KG1 (cell line): ENCODE measurements at places on chromosomes 7 and 10.
A peak's percentile ranks its signal among the peaks of the same experiment; 100 is the strongest.

DNA sequence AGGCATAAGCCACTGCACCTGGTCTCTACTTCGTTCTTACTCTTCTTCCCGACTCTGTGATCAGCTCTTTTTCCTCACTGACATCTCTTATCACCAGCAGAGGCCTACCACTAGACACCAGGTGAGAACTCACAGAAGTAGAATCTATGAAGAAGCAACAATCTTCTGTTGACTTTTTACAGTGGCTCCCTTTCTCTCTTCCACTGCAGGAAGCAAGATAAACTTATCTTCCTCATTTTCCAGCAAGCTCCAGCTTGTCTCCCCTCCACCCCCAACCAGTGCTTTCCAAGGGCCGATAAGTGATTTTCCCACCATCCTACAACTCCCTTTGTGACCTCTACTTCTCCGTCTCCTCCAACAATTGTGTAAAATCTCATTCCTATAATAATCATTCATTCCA, 45.5 kb downstream of the TLX1 start:
- DNase-seq = no peak

DNA sequence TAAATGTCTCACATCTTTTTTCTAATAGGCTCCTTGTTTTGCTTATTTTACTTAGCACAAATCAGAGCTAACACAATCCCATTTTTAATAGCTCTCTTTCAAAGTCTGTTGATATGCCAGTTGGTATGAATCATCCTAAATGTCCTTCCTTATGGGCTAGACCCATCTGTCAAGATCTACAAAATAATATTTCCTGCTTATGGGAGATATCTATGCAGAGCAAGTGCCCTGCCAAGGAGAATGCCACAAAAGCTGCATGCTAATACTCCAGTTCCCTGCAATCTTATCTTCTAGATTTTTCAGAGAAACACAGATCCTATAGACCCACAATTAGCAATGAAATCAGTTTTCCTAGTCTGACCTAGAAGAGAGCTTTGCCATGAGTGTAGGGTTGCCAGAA, 230.8 kb upstream of the NPVF start:
- no peak for DNase-seq

DNA sequence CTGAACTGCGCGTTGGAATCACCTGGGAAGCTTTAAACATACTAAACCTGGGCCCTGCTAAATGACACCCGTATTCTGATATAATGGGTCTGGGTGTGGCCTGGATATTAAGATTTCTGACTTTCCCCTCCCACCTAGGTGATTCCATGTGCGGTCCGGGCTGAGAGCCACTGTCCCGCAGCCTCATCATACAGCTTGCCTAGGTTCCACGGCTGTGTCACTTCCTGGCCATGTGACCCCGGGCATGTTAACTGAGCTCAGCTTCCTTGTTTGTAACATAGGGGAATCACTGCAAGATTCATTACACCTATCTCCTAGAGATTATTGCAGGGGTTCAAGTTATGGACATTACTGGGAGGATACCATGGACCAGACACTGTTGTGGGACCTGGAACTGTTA, 472.7 kb upstream of the GALNT17 start:
- no peak for DNase-seq

DNA sequence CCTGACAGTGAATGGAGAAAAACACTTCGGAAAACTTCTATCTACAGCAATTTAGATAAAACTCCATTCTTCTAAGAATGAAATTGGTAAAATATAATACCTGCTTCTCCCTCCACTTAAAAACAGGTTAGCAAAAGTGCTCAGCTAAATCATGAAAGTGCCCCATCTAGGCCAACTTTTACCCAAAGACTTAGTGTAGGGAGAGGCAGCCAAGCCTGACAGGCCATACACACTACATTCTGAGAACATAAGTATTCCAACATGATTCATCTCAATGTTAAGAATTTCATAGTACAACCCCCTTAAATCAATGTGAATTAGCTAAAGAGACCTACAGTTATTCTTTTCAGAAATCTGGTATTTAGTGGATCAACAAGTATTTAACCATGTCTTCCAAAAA, 7.2 kb downstream of the FAM3C start:
- no peak for DNase-seq

- DNase-seq = no peak
Measured at GRCh38 chr10:1475771-1476454, 261.4 kb downstream of the ADARB2 start.

DNA sequence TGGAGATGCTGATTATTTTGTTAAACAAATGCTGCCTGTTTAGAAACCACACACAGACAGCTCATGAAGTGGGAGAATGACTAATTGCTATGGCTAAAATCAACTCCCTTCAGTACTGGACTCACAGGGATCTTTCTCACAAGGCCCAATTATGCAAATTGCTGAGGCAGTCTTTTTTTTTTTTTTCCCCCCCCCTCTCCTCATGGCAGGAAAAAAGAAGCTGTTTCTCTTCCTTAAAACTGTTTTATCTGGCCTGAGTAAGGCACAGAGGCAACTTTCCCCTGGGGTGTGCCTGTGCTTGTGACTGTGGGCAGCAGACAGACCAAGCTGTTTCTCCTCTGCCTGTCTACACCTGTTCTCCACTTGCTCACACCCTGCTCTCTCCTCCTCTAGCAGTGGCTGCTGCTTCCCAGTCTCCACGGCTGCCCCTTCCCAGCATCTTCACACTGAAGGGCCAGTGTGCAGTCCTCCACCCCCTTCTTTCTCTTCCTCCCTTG, 65.4 kb upstream of the STEAP1B start:
- DNase-seq = no peak

DNA sequence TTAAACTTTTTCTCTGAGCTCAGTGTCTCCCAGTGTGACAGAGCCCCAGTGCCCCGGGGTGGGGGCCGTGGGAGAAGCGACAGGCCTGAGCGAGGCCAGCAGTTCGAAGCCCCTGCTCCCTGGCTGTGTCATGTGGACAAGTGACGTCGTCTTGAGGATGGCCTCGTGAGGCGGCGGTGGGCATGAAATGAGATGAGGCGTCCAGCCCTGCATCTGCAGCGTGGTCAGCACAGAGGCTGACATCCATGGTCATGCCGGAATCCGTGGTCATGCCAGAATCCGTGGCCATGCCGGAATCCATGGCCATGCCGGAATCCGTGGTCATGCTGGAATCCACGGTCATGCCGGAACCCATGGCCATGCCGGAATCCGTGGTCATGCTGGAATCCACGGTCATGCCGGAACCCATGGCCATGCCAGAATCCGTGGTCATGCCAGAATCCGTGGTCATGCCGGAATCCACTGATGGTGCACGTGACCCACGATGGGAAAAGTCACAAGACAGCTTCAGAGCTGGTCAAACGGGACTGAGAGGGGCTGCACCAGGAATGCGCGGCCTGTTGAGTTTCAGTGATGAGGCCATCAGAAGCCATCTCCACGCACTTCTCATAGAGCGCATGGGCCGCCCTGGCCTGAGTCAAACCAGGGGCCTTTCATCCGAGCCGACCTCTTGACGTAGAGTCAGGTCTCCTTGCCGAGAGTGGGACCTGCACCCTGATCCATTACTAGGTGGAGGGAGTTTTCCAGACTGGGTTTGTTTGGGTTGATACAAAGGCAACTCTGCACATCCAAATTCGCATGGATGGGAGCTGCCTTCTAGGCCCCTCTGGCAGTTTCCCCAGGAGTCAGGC, 342.5 kb downstream of the PTPRN2 start:
- DNase-seq = no peak

DNA sequence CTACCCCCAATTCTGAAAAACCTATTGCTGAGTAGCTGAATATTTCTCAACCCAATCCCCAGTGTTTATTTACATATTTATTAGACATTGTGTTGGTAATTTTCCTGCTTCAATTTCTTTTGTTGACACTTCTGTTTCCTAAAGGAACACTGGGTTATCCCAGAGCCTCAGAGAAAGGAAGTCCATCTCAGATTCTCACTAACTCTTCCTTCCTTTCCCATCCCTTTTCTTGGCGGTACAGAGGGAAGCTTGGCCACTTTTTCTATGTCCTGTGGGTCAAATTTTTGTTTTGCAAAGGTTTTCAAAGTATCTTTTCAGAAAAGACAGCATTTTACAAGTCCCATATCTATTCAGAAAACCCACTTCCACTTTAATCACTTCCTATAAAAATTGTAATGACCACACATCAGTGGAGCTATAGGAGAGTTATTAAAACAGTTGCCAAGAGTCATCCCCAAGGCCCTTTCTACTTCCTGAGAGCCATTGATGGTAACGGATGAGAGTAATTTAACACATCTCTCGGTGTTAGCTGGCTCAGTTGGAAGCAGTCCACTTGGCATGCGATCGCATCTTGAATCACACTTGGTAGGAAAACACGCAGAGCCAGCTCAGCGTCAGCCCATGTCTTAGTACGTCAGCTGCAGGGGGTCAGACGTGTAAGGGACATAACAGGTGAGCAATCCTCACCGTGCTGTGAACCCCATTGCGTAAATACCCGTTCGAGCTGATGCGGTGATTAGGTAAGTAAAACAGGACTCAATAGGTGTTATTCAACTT, 231.1 kb upstream of the ADARB2 start:
- DNase-seq = no peak

DNA sequence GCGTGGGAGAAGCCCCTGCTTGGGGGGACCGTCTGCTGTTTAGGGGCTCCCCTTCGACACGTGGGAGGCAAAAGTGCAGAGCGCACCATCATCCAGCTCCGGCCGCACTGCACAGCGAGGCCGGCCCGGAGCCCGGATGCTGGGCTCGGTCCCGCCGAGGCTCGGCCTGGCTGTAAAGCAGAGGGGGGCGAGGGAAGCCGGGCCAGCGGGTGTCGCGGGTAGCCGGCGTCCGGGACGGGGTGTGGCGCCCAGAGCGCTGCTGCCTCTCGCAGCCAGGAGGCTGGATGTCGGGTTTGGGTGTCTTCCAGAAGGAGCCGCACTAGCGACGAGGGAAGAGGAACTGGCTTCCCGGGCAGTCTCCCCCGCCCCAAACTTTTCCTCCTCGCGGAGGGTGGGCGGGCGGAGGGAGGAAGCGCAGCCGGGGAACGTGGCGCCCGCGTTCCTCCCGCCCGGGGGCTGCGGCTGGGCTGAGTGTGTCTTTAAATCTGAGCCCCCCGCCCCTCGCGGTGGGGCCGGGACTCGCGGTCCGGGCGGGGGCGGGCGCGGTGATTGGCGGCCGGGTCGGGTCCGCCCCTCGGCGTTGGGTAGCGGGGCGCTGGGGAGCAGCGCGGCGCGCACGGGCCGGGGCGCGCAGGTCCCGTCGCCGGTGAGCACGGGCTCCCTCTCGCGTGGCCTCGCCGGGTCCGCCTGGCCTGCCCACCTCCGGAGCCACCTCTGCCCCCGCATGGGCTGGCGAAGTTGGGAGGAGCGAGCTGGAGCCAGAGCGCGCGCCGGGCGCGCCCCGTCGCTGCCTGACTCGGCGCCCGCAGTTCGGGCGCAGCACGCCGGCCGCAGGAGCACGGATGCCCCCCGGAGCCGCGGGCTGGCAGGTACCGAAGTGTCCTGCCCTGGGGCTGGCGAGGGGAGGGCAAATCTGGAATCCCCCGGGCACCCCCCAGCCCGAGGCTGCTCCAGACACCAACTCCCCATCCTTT, at the start of gene PALD1:
PALD1 (plus strand) TSS at position 577 of the 974 bp plus-strand sequence. CDS start 47,185 bp downstream, outside the sequence.
- DNase-seq = peak; percentile 67

DNA sequence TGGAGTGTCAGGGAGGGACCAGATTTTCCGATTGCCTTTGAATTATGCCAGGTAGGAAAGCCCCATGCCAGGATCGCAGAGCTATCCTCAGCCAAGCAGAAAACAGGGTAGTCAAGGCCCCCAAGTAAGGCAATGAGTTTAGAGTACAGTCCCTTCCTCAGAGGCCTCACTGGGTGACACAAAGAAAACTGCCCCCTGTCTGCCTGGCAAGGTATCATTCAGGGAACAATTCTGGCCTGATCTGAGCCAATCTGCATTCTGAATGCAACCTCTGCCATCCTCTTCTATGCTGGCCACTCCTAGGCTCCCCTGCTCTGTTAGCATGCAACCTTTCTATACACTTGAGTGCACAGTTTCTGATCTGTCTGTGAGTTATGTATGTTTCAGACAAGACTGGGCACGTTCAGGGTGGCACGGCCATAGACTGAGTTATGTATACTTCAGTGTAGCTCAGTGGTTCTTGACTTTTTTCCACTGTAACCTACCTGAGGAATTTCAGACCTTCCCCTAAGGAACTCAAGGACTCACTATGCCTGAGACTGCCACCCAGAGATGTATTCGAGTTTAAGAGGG, 336.8 kb downstream of the PLXNA4 start:
- no peak for DNase-seq

DNA sequence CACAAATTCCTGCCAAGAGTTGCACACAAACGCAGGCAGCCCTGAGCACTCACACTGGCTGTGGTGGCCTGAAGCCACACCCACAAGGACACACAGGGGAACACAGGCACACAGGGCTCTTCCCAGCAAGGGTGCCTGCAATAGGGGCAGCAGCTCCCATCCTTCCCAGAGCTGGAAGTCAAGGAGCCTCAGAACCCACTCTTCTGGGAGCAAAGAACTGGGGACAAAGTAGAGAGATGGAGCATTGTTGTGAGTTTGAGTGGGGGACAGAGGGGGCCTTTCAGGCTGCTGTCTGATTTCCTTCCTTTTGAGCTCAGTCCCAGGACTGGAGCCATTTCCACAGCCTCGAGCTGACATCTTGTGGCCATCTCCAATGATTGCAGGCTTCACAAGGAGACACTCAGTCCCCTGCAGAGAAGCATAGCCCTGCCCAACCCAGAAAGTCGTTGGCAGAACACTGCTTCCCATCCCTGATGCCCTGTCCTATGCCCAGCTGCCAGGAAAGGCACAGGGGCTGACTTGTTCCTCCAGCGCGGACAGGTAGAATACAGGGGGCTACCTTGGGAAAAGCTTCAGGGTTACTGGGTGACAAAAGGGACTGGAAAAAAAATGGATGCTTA, 34.4 kb upstream of the SLF2 start:
- peak; percentile 28 for DNase-seq

DNA sequence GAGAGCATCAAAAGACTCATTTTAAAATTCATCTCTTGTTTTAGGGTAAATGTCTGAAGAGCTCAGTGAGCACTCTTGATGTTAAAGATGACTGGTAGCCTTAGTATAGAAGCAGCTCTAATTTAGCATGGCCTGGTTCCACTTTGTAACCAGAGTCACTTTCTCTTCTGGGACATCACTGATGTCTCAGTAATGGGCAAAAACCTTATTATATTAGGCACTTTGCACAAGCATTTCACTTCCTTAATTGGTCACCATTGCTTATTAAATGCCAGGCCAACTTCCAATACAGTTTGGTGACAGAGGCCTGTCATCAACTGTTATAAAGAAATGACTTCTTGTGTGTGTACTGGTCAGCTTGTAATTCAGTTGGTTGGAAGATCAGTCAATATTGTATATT, 53.0 kb downstream of the STEAP1B start:
- no peak for DNase-seq

- no peak for DNase-seq
Measured at GRCh38 chr7:117323851-117324711, 1.2 kb upstream of the WNT2 start.

- no peak for DNase-seq
Measured at GRCh38 chr7:3112479-3113134, 68.9 kb upstream of the CARD11 start.
